ENCODE measurements at places on chromosomes 6 and 20. TPM values are rescaled to one million over a fixed set of nuclear protein-coding genes. Genes with fewer than 3 reads are reported as not detected.

The NMBR gene
- total RNA-seq = not detected

The GJA10 gene
- total RNA-seq = not detected

DNA sequence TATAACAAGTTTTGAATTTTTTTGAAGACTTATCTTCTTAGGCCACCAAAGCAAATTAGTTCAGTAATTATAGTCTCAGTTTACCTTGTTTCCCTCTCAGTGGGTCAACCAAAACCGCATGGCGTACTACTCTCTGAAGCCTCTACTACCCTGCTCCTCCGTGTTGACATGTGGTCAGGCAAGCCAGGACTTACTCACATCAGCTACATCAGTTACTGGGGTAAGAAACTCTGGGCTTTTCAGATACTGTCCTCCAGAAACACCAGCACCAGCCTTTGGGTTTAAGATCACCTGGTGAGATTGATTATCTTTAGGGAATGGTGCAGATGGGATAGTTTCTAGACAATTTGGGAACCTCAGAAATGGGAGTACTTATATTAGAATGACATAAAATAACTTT lies 55.1 kb downstream of the KCNQ5 start:
- H3K4me1 ChIP-seq = no peaks in the 10 kb centered on the region
- H3K4me3 ChIP-seq = no peak overlapping the region
- no peaks in the 10 kb centered on the region for H3K36me3 ChIP-seq
- no peaks in the 10 kb centered on the region for H3K27me3 ChIP-seq
- H3K27ac ChIP-seq = no peak overlapping the region

DNA sequence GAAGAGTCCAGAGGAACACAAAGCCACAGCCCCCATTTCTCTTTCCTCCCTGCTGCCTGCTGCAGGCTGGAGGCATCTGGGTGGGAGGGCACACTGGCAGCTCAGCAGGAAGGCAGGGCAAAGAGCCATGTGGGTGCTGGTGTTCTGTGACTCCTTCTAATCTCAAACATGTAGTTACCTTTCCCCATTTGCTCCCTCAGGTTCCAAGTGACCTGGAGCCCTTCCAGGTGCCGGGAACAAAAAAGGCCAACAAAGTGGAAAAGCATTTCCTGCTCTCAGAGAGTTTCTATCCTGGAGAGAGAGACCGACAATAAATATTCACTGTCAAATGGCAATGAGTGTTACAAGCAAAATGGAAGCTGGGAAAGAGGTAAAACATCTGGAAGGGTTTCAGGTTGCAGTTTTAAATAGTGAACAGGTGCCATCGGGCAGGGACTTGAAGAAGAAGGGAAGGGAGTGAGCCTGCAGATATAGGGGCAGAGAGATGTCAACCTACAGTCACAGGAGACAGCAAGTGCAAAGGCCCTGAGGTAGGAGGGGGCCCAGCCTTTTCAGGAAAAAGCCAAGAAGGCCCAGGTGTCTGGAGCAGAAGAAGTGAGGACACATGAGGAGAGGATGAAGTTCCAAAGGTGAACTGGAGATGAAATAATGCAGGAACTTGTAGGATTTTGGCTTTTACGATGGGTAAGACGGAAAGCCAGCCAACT lies 43.6 kb upstream of the IYD start:
- no peak overlapping the region for H3K27ac ChIP-seq
- no peaks in the 10 kb centered on the region for H3K4me1 ChIP-seq
- no peaks in the 10 kb centered on the region for H3K36me3 ChIP-seq
- DNase-seq = peak; percentile 45
- no peak overlapping the region for H3K4me3 ChIP-seq

- no peak for DNase-seq
- peaks cover 8% of the 10 kb centered on the region for H3K4me1 ChIP-seq
- H3K27me3 ChIP-seq = no peaks in the 10 kb centered on the region
- H3K27ac ChIP-seq = no peak overlapping the region
- H3K4me3 ChIP-seq = no peak overlapping the region
- H3K36me3 ChIP-seq = no peaks in the 10 kb centered on the region
Measured at GRCh38 chr6:53598265-53598907, 53.5 kb upstream of the GCLC start.

The ADGRB3 gene
- 0.11 TPM for total RNA-seq

The SNX5 gene
- total RNA-seq = 159 TPM
